Activated CD8-positive, alpha-beta memory T cell treated with anti-CD3 and anti-CD28 coated beads for 4 hours (primary cell): ENCODE measurements at places on chromosomes 2 and 18.

GRCh38 chr2:43109261-43109743, 117.1 kb downstream of the ZFP36L2 start:
- DNase-seq, result no peak

- no peak for DNase-seq
Observed at GRCh38 chr2:99857867-99858444, 284.4 kb downstream of the AFF3 start.

- DNase-seq, result no peak
Observed at GRCh38 chr2:142870526-142870925, 6.9 kb upstream of the KYNU start.

GRCh38 chr2:178523596-178524134, 43.4 kb downstream of the PLEKHA3 start:
- no peak for DNase-seq

GRCh38 chr2:60351802-60352201, 201.7 kb downstream of the BCL11A start:
- no peak for DNase-seq

GRCh38 chr18:24140697-24141096, 1.8 kb downstream of the CABYR start:
- DNase-seq, result no peak

DNA sequence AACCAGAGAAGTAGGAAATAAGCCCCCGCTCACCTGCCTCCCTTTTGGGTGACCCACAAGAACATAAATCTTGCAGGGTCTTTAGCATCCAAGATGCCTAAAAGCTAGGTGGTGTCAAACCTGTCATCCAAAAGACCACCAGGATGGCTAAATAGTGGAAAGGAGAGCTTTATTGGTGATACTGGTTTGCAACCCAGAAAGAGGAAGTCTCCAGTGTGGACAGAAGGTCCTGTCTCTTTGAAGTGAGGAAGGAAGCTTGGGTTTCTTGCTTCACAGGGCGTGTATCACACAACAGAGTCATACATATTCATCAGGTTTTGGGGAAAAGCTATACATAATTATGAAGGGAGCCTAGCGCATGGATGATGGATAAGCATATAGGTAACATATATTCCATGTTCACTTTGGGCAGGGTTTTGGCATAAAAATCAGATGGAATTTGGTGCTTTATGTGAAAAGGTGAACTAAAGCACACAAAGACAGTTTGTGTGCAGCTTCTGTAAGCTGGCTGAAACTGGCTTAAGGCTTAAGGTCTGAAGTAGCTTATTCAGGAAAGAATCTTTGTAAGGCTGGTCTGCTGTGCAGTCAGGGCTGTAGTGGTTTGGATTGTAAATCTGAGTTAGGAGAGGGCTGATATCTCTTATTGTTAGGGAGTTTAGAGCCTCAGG, 102.2 kb upstream of the MSH2 start:
- DNase-seq, result no peak

DNA sequence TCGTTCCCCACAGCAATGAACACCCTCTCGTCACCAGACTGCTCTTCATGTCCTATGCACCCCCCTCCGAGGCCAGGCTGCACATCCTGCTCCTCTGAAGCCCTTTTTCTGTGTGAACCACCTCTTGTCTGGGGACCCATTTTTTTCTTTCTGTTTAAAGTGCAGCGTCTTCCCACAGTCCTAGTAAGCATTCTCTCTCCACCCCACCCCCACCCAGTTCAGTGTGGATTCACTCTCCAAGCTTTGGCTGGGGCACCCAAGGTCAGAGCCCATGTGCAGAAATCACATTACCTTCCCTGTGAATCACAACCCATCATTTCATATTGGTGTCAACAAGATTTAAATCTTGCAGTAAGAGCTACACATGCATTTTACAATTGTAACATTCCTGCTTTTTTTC, 26.4 kb upstream of the PKDCC start:
- no peak for DNase-seq

GRCh38 chr2:120250640-120251039, 2.0 kb upstream of the RALB start:
- DNase-seq, result no peak

DNA sequence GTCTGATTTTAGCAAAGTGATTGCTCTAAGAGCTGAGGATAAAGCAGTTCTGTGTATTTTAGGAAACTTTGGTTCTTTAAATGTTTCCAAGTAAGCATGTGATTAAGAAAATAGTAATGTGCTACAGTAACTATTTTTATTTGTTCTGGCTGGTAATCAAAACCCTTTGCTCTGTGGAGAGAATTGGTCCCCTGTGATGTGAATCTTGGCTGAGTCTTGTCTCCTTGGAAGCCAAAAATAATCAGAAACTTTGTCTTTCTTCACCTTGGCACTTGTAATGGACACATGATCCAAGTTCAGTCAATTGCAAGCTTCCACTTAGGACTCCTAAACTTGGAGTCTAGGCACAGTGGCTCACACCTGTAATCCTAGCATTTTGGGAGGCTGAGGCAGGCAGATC, 422.7 kb upstream of the CDH20 start:
- DNase-seq, result no peak
